ENCODE measurements at places on chromosomes 3 and 15.

DNA sequence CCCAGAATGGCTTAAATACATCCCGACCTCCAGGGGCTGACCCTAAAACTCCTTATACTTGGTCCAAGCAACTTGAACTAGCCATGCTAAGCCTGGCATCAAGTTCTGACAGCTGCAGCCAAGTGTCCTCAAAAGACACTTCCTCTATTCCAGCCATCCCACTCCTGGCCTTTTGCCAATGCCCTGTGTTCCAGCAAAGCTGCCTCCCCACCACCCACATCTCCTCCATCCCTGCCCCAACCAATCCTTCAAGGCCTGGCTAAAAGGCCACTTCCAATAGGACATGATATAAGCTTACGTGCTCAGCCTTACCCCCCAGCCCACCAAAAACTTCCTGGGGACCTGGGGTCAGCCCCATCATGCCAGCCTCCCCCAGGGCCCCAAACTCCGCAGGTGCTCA, 40.9 kb downstream of the SEMA3G start:
- DNase-seq: no peak

GRCh38 chr3:100561459-100562158, 47.8 kb upstream of the ADGRG7 start:
- no peak for DNase-seq

DNA sequence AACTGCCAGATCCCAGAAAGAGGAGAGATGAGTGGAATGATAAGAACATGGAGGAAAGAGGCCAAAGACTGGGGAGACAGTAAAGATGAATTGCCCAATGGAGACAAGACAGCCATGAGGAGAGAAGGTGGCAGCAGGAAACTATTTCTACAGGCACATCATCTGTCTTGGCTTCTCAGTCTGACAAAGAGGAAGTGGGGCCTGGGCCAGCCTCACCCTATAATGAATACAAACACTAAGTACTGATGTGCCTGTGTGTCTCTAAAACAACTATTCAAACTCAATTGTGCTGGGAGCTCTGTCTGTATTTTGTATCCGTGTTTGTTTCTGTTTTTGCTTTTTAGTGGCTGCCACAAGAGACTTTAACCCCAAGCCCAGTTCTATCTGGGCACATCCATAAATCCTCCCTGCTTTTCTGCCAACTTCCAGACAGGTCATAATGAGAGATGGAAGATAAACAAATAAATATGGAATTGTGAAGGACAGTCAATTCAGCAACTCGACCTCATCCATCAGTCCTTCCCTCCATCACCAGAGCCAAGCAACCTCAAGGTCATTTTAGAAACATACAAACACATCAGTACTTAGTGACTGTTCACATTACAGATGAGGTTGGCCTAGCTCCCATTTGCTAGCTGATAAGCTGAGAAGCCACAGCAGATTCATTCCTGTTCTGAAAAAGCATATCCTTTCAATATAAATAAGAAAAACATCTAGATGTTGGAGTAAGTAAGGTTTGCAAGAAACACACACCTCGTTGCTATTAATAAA, 116.7 kb downstream of the CADPS start:
- no peak for DNase-seq

- DNase-seq: no peak
Observed at GRCh38 chr15:71096676-71097075, 18.6 kb upstream of the THSD4 start.

DNA sequence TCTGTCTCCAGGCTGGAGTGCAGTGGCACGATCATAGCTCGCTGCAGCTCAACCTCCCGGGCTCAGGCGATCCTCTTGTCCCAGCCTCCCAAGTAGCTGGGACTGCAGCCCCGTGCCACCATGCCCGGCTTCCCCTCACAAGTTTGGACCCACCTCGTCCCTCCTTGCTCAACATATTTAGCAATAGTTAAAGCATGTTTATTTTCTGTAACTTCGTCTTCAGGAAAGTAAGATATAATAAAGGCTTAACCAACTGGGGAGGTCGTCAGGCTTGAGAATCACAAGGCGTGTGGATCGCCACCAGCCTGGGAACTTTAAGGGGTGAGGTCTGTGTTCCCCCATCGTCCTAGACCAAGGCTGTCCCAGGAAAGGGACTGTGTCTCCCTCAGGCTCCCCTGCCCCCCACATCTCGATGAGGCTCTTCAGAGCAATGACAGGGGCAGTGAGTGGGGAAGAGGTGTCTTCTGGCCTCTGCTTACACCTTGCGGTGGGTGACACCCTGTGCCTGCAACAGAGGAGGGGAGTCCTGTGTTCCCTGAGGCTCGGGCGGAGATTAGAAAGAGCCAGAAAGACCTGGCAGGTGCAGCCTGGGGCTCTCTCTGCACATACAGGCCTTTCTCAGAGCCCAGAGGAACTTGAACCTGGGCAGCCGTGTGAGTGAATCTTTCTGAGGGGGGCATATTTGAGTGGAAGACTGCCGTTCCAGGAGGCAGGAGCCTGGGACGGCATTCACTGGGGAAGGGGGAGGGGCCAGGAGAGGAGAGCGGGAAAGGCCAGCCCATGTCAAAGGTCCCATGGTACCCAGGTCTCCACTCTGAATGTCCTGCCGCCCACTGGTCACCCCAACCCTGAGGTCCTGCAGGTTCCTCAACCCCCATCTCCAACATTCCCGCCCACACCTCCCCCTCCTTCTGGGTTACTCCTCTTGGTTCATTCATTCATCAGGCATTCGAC, 152.3 kb downstream of the SMAD6 start:
- no peak for DNase-seq

GRCh38 chr3:58072052-58072762, 64.0 kb downstream of the FLNB start:
- no peak for DNase-seq

- no peak for DNase-seq
Observed at GRCh38 chr3:14875411-14876175, 56.8 kb downstream of the FGD5 start.

- no peak for DNase-seq
Observed at GRCh38 chr15:53193149-53193548, 403.0 kb upstream of the ONECUT1 start.

GRCh38 chr3:14137004-14137403, 12.2 kb downstream of the TMEM43 start:
- DNase-seq: no peak

DNA sequence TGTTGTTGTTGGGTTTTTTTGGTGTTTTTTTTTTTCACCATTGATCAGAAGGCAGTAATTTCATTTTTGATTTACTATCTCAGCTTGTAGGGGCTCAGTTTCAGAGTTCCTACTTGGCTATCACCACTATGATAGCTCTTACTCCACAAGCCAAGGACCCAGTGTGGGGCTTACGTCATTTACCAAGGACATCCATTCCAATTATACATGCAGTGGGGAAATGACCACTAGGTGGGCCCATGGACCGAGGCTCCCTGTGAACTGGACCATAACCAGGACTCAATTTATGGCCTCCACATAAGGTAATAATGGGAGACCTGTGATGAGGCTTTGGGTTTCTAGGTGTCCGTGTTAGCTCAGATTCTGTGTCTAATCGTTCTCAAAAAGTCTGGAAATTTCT, 67.5 kb upstream of the CACNA1D start:
- DNase-seq: no peak

GRCh38 chr3:102460579-102460978, 25.8 kb downstream of the ZPLD1 start:
- no peak for DNase-seq

DNA sequence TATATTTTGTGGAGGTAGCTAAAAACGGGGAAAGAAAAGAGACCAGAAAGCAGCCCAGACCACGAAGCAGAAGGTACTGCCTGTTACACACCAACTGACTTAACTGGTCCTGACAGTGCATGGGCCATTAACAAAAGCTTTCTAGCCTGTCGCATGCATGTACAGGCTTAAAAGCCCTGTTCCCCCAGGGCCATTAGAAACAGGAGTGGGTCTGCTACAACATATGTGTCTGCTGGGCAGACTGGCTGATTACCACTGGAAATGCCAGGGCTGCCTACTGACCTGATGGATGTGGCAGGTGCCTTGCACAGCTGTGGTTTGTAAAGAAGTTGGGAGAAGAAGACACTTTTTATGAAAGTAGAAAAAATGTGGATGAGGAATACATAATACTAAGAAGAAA, 137.4 kb downstream of the GAP43 start:
- no peak for DNase-seq

DNA sequence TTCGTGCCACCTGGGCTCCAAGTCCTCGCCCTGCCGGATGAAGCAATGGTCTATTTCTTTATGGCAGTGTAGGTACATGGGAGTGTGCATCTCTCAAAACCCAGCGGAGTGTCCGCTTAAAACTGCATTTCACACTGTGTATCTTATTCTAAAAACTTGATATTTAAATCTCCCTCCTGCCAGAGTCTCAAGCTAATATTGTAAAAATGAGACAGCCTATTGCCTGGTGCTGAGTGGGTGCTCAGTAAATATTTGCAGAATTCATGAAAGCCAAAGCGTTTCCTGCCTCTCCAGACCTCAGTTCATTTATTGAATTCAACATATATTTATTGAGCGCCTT, 330 bp upstream of the TBC1D2B start:
- DNase-seq: no peak

DNA sequence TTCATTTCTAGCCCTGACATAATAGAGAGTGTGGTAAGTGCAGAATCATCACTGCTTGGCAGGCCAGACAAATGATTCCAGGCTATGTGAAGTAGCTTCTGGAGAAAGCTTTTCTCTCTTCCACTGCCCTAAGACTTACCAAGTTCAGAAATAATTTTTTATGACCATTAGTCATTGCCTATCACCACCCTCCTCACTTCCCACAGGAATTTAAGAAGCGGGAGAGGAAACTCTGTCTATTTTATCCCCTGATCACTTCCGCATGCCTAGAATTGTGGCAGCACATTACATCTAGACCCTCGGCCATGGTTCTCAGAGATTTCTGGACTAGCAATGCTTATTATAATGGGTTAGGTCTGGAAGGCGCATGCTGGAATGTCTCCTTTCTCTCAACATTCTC, 397.8 kb upstream of the NR2F2 start:
- no peak for DNase-seq

DNA sequence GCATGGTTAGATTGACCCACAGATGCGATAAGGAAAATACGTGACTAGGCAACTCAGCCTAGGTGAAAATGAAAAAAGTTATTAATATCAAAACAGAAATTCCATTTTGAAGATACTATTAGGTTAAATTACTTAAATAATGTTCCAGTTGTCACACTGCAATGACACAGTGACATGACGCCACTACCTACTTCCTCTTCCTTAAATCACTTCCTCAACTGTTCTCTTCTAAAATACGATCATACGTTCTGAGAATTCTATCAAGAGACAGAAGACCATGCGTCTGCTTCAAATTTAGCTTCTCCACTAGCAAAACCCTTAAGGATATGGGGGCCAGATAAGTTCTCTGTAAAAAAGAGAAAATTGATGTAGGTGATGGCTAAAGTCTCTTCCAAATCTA, 18.2 kb downstream of the CMTM6 start:
- no peak for DNase-seq
